ENCODE measurements at places on chromosomes 2 and 18.

DNA sequence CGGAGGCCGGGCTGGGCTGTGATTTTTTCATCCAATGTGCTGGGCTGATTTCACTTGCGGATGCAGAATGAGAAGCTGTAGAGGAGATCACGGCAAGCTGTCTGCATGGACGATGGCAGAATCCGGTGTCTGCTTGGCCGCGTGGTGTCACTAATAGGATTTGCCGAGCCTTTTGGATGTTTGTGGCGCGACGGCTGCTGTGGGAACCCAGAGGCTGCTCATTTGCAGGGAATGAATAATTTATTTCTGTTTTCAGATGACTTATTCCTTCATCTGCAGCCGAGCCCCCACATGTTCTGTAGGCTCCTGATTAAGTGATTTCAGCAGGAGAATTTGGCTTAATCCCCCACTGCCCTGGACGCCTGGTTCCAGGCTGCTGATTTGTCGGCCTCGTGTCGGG, 62.6 kb downstream of the ODC1 start:
- no peaks in the 10 kb centered on the region for H3K27me3 ChIP-seq
- no peaks in the 10 kb centered on the region for H3K36me3 ChIP-seq
- DNase-seq, result no peak
- no peak overlapping the region for H3K4me3 ChIP-seq

- H3K36me3 ChIP-seq, result no peaks in the 10 kb centered on the region
- H3K27ac ChIP-seq, result peak overlapping the region; percentile 100
- H3K27me3 ChIP-seq, result no peaks in the 10 kb centered on the region
Observed at GRCh38 chr2:60515721-60516226, 37.7 kb downstream of the BCL11A start.

- DNase-seq, result peak; percentile 91
- H3K4me1 ChIP-seq, result peaks cover 16% of the 10 kb centered on the region
- H3K27me3 ChIP-seq, result no peaks in the 10 kb centered on the region
- no peak within 1 kb of the TSS for H3K27ac ChIP-seq
- H3K4me3 ChIP-seq, result peak within 1 kb of the TSS; percentile 70
Observed at GRCh38 chr18:35376742-35377695, at the start of gene ZNF396. Gene ZNF396 (minus strand): TSS chr18:35377337. CDS start chr18:35374292, 3,045 bp downstream.

DNA sequence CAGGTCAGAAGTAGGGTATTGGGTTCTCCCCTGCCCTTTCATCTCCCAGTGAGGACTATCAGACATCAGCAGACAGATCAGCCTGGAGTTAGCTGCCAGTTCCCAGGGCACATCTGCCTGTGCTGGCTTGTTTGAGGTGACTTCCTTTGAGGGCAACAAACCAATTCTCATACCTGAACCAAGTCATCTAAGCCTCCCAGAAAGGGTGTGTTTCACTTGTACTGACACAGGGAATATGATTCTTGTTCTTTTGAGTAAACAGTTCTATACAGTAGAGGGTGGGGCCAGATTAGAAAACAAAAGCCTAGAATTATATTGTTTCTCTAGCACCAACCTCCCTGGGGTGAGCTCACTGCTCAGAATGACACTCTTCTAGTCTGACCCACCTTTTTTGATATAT, 591.9 kb downstream of the SLC4A3 start:
- no peaks in the 10 kb centered on the region for H3K36me3 ChIP-seq
- no peaks in the 10 kb centered on the region for H3K27me3 ChIP-seq
- no peak overlapping the region for H3K4me3 ChIP-seq

- H3K36me3 ChIP-seq, result peaks cover 9% of the 10 kb centered on the region
- no peak for DNase-seq
- peaks cover 69% of the 10 kb centered on the region for H3K4me1 ChIP-seq
Observed at GRCh38 chr2:62219407-62220159, 23.7 kb downstream of the B3GNT2 start.

GRCh38 chr2:49289711-49290110, 135.4 kb upstream of the FSHR start:
- no peaks in the 10 kb centered on the region for H3K4me1 ChIP-seq
- H3K27me3 ChIP-seq, result peaks cover 16% of the 10 kb centered on the region
- DNase-seq, result no peak
- H3K27ac ChIP-seq, result no peak overlapping the region

DNA sequence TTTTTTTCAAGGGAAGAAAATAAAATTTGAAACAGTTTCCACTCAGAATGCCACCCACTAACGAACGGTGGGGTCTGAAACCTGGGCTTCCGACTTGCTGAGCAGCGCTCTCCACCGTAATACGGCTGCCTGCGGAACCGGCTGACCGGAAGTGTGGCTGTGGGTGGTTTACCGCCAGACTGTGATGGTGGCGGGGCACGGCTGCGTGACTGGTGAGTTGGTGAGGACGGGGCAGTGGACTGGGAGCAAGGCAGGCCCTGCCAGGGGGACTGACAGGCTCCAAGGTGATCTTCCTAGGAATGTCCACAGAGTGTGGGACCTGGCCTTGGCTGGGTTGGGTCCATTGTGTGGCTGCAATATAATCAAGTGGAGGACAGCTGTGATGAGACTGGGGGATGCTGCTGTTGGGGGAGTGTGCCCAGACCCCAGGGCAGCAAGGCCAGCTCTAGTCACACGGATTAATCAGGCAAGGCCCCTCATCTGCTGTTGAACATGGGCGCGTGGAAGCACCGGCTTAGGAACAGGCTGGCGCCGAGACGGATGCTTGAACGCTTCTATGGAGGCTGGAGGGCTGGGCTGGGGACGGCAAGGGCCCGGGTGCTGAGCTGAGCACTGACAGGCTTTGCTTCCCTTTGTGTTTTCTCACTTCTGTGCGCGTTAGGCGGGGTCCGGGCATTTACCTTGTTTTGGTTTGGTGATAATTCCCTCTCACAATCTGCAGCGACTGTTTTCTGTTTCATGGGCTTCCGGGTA, 357.7 kb upstream of the SPRED2 start:
- H3K4me3 ChIP-seq, result no peak overlapping the region
- H3K27ac ChIP-seq, result no peak overlapping the region

- H3K4me3 ChIP-seq, result no peak overlapping the region
- H3K27ac ChIP-seq, result no peak overlapping the region
- H3K27me3 ChIP-seq, result peaks cover 15% of the 10 kb centered on the region
Observed at GRCh38 chr2:50395605-50396297, 636.2 kb downstream of the NRXN1 start.

GRCh38 chr2:77487074-77487803, 34.9 kb downstream of the LRRTM4 start:
- H3K27me3 ChIP-seq, result no peaks in the 10 kb centered on the region
- DNase-seq, result peak; percentile 72
- H3K4me1 ChIP-seq, result no peaks in the 10 kb centered on the region
- H3K36me3 ChIP-seq, result no peaks in the 10 kb centered on the region
- H3K4me3 ChIP-seq, result no peak overlapping the region

DNA sequence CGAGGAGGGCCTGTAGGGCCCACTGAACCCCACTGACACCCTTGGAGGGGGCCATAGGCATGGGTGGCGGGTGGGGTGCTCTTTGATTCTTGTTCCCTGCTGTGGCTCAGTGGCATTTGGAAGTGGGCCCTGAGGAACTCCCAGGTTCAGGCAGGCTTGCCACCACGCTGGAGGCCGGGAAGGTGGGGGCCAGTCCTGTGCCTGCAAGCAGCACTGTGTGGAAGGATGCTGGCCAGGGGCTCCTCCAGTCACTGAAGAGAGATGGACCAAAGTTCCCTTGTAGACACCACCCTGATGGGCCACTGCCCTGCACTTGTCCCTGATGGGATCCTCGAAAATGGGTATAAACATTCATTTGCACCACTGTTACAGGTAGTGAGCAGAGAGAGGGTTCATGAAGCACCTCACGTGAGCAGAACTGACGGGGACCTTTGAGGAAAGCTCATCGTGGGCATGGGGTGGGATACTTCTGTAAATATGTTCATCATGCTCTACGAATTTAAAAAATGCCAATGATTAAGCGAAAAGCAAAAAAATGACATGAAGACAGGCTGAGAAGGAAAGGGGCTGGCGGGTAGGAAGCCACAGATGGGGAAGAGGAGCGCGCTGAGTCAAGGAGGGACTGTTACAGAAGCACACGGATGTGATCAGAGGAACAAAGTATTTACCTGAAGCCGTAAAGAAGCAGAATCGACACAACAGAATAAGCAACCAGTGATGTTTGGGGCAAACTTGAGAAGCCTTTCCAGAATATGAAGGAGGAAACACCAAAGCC, 45.2 kb upstream of the ASB1 start:
- H3K27ac ChIP-seq, result no peak overlapping the region
- DNase-seq, result no peak
- H3K4me3 ChIP-seq, result no peak overlapping the region

DNA sequence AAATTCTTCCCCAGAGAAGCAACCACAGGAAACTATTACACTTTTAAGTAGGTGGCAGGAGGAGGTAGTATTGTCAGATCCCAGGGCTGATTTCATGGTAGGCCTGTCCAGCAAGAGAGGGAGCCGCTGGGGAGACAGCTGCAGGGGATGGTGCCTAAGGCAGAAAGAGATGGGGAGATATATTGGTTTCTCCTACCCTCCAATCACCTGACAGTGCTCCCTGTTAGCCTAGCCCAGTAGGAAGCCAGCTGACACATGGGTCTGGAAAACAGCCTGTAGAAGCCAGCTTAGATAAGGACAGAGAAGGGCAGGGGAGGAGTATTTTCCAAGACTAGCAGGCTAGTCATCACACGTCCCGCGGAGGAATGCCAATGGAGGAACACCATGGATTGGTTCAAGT, 8.2 kb upstream of the SPOPL start:
- no peak overlapping the region for H3K27ac ChIP-seq
- no peaks in the 10 kb centered on the region for H3K4me1 ChIP-seq
- no peak overlapping the region for H3K4me3 ChIP-seq
- H3K36me3 ChIP-seq, result no peaks in the 10 kb centered on the region

DNA sequence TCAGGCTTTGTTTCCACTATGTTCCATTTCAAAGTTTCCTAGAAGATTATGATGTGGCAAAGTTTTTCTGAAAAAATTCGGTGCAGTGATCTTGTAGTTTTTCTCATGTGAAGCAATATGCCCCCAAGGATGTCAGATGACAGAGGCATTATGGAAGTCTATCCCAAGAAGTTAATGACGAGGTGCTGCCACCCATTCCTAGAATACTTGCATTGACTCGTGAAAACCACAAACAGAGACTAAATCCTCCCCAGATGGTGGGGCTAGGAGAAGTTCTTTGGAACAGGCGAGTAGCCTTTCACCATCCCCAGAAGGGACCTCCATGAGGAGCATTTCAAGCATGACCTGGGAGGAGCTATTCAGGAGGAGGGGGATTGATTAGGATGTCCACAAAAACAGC, 40.2 kb upstream of the COPS8 start:
- H3K27me3 ChIP-seq, result no peaks in the 10 kb centered on the region
- no peak overlapping the region for H3K27ac ChIP-seq
- H3K4me1 ChIP-seq, result no peaks in the 10 kb centered on the region
- peaks cover 9% of the 10 kb centered on the region for H3K36me3 ChIP-seq

- no peak for DNase-seq
- peaks cover 9% of the 10 kb centered on the region for H3K4me1 ChIP-seq
- peaks cover 25% of the 10 kb centered on the region for H3K27me3 ChIP-seq
Observed at GRCh38 chr2:96928277-96928781, 58.1 kb downstream of the FAM178B start.

DNA sequence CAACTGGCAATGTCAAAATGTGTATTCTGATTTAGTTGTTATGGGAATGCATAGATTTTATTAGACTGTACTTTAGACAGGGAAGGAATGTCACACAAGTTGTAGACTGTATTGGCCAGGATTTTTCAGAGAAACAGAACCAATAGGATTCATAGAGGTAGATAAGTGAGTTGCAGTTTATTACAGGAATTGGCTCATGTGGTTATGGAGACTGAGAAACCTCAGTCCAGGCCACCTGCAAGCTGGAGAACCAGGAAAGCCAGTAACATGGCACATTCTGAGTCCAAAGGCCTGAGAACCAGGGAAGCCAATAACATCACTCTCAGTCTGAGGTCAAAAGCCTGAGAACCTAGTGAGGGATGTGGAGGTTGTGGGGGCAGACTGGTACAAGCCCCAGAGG, 1.8 kb upstream of the GALNT5 start:
- H3K27ac ChIP-seq, result no peak overlapping the region
- DNase-seq, result no peak
- H3K27me3 ChIP-seq, result peaks cover 1% of the 10 kb centered on the region
- H3K4me1 ChIP-seq, result peaks cover 39% of the 10 kb centered on the region

DNA sequence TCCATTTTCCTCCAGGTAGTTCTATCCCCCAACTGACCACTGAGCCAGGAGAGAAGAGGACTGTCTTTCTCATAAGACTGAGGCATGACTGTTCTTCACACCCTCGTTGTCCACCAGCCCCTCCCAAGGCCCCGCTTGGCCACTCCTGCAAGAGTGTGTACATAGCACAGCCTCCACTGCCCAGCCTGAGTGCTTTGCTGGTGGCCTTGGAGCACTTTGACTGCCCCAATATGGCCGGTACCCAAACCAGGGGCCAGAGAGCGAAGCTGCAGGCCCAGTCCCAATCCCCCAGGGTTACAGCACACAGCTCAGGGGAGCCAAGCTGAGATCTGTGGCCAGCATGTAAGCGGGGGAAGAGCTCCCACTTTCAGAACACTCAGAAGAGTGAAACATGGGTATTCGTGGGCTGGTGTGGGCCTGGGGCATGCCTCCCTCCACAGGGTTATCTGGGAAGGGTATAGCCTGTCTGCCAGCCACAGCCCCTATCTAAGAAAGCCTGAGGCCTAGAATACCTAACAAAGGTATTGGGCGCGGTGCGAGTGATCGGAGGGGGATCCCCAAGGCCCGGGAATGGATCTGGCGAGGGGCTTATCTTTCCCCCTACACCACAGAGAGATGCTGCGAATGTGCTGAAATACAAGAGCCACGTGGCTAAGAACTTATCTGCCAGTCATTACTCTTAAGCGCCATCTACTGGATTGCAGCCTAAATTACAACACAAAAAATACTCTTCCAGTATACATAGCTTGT, 163.8 kb downstream of the WDPCP start:
- H3K4me1 ChIP-seq, result peaks cover 3% of the 10 kb centered on the region
- no peak overlapping the region for H3K4me3 ChIP-seq
- H3K36me3 ChIP-seq, result peaks cover 15% of the 10 kb centered on the region
- no peak overlapping the region for H3K27ac ChIP-seq
- H3K27me3 ChIP-seq, result no peaks in the 10 kb centered on the region
- peak; percentile 72 for DNase-seq

DNA sequence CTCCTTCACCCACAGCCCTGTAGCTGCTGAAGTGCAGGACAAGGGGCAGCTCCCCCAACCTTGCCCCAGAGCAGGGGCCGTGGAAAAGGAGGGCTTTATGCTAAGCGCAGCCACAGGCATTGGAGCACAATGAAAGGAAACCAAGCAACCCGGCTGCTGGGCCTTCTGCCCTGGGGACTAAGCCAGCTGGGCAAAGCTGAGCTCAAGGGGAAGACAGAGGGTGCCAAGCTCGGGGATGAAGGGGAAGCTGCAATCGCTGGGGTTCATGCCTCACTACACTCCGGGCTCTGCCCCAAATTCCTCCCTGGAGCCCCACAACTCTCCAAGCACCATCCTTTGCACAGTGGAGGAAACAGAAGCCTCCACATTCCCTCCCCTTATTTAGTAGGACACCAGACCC, 12.4 kb downstream of the SFXN5 start:
- no peak overlapping the region for H3K27ac ChIP-seq
- H3K27me3 ChIP-seq, result no peaks in the 10 kb centered on the region
- no peak overlapping the region for H3K4me3 ChIP-seq
- DNase-seq, result no peak

GRCh38 chr2:55035716-55036115, 14.5 kb downstream of the RTN4 start:
- H3K4me3 ChIP-seq, result no peak overlapping the region
- no peaks in the 10 kb centered on the region for H3K27me3 ChIP-seq

GRCh38 chr18:66167829-66168684, 417.2 kb downstream of the CDH7 start:
- H3K27ac ChIP-seq, result no peak overlapping the region
- H3K27me3 ChIP-seq, result no peaks in the 10 kb centered on the region
- DNase-seq, result no peak
- no peak overlapping the region for H3K4me3 ChIP-seq
- no peaks in the 10 kb centered on the region for H3K4me1 ChIP-seq
- H3K36me3 ChIP-seq, result no peaks in the 10 kb centered on the region

GRCh38 chr2:73822276-73822675, 6.5 kb upstream of the STAMBP start:
- peaks cover 7% of the 10 kb centered on the region for H3K4me1 ChIP-seq
- H3K4me3 ChIP-seq, result no peak overlapping the region
- H3K27me3 ChIP-seq, result peaks cover 6% of the 10 kb centered on the region
- no peak for DNase-seq
